Epithelial cell of prostate (primary cell): ENCODE measurements at places on chromosomes 11 and 22.

- no peak for DNase-seq
Measured at GRCh38 chr22:26323013-26323412, 106.0 kb upstream of the ASPHD2 start.

GRCh38 chr22:39279170-39279850 lies 34.5 kb upstream of the PDGFB start:
- DNase-seq, result no peak

GRCh38 chr11:28763151-28763550 lies 655.0 kb downstream of the METTL15 start:
- no peak for DNase-seq

- no peak for DNase-seq
Measured at GRCh38 chr22:26990503-26991189, 333.3 kb downstream of the MIAT start.

GRCh38 chr22:40583053-40583741 lies 53.3 kb downstream of the MRTFA start:
- DNase-seq, result no peak

DNA sequence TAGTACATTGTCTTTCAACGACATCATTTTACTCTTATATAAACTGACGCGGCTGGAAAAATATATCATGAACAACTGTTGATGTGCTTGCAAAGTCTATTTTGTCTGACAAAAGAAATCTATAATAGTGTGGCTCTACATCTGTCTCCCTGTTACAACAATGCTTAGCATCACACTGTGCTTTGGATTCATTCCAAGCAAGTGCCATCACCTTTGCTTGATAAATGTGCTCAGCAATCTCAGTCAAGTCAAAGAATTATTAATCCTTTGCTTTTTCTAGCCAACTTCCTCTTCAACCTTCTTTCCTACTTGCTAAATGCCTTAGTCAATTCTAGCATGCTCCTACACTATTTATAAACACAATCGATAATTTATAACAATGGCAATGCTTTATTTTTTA lies 140.5 kb downstream of the FCHSD2 start:
- no peak for DNase-seq

DNA sequence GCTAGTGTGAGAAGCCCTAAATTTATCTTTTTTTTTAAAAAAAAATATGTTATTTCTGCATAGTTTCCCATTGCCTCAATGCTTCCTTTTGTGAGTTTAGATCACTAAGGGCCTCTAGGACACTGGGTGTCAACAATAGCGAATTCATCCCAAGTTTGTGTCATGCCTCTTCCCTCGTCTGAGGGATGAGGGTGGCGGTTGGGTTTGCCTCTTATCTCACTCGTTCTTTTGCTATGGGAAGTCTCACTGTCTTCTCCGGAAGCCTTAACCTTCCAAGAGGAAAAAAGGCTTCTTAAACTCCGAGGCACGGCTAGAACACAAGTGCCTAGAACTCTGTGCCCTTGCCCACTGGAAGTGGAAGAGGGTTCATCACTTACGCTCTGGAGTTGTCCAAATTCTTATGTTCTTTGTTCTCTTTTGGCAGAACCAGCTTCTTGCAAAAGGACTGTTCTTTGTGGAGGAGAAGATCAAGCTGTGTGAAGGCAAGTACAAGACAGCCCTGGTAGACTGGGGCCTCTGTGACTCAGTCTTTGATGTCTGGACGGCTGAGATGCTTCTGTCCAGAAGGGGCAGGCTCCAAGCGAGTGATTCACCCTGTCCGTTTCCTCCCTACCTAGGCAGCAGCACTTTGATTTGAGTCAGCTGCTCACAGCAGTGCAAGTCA lies 78.5 kb downstream of the TRAF6 start:
- peak; percentile 87 for DNase-seq

DNA sequence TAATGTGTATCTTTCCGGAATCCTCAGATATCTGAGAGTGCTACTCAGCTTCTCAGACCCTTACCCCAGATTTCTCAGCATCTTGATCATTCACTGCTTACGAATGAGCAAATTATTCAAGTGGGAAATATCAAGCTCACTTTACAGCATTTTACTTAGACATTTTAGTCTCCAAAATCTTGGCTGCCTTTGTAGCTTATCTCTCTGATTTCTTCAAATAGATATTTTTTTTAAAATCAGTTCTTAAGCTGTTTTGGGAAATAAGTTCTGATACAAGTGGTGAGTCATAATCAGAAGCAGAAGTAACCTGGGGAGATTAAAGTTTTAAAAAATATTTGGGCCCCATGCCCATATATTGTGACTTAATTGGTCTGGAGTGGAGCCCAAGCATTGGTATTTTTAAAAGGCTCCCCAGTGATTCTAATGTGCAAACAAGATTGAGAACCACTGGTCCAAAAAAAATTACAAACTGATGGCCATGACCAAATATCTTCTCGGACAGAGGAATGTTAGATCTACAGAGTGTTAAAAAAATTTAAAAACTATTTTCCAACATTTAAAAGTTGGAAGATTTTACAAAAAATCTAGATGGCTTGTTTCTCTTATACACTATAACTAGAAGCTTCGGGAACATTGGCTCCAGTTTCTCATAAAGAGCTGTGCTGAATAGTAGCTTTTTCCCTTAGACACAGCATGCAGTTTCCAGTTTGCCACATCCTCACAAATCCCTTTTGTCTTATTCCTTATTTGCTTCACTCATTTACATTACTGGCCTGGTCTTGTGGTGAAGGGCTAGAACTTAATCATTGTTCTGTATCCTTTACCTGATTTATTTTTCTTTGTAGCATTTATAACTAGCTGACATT lies 87.8 kb upstream of the BMAL1 start:
- no peak for DNase-seq

- peak; percentile 3 for DNase-seq
Measured at GRCh38 chr11:112693781-112694180, 267.4 kb upstream of the NCAM1 start.

GRCh38 chr11:19562156-19562555 lies 150.5 kb upstream of the NAV2 start:
- no peak for DNase-seq

GRCh38 chr22:17786435-17787161 lies 12.3 kb upstream of the BID start:
- DNase-seq, result no peak

DNA sequence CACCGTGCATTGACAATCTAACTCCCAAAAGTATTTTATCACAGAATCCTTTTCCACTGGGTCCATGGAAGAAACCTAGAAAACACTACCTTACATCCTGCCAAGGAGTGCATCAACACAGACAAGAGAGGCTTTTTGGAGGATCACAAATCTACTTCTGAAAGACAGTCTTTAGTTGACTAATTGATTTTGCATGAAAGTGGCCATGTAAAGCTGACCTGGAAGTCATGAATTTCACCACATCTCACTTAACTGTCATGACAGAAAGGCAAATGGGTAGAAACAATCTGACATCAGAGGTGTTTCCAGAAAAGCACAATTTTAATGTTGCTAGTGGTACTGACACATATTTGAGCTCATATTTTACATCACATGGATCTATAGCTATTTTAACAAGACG lies 101.6 kb downstream of the FAM76B start:
- DNase-seq, result no peak

DNA sequence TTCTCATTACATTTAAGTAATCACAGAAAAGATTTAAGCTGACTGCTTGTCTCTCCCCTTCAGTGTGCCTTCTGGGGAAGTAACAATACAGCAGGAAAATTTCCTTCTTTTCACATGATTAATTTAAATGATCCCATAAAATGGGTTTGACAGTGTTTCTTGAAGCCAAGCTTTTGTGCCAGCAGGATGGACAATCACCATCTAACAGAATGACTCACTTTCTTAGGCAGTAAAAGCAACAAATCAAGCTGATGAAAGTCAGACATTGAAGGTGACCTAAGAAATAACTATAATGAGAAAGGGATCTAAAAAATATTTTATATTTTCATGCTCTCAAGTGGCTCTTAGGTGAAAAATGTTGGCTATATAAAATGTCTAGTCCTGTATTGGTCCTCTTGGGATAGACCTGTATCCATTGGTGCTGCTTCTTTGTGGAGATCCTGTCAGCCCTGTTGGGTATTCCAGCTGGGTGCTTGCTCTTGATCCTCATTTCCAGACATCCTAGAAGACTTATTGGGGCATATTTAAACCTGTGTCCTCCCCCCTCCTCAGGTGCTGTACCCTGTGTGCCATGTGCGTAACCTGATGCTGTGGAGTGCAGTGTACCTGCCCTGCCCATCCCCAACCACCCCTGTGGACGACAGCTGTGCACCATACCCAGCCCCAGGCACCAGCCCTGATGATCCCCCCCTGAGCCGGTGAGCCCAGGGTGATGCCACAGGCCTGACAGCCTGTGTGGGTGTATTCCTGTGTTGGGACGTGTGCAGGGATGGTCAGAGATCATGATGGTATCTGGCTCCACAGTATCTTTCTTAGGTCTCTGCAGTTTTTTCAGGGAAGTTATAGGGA lies 62.7 kb upstream of the HORMAD2 start:
- no peak for DNase-seq

GRCh38 chr11:353179-353873 lies 16.0 kb upstream of the B4GALNT4 start:
- DNase-seq, result no peak

GRCh38 chr22:27699383-27700019 lies 102.1 kb downstream of the MN1 start:
- no peak for DNase-seq

DNA sequence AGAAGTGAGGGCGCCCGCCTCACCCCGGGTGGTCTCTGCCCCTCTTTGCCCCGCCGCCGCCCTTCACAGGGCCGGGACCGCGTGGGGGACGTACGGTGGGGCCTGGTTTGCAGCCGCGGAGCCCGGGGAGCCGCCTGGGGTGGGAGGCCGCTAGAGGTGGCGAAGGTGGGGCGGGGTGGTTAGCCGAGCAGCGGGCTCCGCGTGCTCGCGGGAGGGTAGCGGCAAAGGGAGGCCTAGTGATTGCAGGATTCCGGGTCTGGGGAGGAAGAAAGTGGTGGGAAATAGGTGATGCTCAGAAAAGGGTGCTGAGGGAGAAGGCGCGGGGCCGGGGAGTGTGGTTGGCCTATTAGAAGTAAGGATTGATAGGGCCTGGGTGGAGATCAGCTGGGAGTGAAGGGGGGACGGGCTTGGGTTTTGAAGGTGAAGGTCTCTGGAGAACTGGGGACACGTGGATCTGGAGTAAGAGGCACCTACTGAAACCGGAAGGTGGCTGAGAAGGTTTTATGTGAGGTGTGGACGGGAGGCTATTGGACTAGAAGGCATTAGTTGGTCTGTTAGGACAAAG lies 571 bp downstream of the FAR1 start:
- DNase-seq, result no peak

DNA sequence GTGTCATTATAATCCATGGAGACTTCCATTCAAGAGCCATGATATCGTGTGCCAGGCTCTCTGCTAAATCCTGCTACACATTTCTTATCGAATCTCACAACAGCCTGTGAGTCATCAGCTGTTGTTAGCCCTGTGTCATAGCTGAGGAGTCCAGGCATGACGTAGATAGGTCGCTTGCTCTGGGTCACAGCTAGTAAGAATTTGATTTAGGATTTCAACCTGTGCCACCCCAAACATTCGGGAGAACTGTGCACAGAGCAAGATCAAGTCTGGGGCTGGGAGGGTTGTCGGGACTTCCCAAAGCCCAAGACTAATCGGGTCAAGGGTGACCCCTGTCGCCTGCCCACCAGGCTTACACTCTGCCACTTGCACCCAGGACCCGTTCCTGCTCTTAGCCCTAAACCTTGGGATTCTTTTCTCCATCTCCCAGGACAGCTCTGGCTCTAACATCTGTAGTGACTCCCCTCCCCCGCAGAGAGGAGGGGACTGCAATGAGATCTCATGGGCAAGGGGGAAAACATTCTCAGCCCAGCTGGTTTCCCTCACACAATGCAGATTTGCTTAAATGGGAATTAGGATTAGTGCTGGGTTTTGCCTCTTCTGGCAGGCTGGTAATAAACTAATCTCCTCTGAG lies 34.3 kb downstream of the TSPAN18 start:
- peak; percentile 44 for DNase-seq

- DNase-seq, result no peak
Measured at GRCh38 chr11:2460540-2461252, 15.9 kb downstream of the KCNQ1 start.

- no peak for DNase-seq
Measured at GRCh38 chr11:45210846-45211245, 64.4 kb downstream of the PRDM11 start.
